Uterine smooth muscle cell (primary cell): ENCODE measurements at places on chromosomes 1 and 21. TPM values are rescaled to one million over a fixed set of nuclear protein-coding genes. Genes with fewer than 3 reads are reported as not detected.

Gene ARHGEF19
- 3.8 and 7.7 TPM in 2 replicates for total RNA-seq

Gene CCDC181
- total RNA-seq: 1.2 and 2.0 TPM in 2 replicates

Gene ACTL8
- total RNA-seq: 0.11 and 0.12 TPM in 2 replicates

Gene CYP4A11
- total RNA-seq: not detected in 2 replicates
